ENCODE measurements at places on chromosomes 6 and 20.

DNA sequence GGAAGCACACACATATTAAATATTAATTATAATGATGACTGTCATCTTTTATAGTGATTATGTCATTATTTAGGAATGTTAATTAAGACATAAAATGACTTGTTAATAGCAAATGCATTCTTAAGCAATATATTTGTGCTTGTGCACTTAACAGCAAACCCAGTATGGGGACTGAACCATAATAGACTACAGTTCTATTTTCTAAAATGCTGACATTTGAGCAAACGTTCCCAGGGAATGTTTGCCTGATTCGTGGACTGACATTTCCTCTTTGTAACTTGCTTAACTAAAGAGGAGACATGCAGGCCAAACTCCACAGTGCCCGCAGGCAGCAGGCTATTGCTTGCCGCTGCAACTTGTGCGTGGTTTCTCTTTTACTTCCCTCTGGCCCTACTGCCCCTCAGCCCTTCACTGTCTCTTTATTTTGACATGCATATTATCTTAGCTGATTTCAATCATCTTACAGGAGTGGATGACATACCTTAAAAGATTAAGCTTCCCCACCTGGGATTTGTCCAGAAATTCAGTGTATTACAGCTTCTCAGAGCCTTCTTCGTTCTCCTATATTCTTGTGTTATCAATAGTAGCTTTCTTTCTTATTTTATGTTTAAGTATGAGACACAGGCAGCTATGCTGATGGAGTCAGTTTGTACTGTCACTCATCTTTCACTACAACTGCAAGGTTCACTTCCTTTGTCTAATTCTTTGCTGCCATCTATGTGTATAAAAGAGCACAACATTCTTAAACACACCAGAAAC is 141.5 kb downstream of the GMDS start:
- no peak for DNase-seq

DNA sequence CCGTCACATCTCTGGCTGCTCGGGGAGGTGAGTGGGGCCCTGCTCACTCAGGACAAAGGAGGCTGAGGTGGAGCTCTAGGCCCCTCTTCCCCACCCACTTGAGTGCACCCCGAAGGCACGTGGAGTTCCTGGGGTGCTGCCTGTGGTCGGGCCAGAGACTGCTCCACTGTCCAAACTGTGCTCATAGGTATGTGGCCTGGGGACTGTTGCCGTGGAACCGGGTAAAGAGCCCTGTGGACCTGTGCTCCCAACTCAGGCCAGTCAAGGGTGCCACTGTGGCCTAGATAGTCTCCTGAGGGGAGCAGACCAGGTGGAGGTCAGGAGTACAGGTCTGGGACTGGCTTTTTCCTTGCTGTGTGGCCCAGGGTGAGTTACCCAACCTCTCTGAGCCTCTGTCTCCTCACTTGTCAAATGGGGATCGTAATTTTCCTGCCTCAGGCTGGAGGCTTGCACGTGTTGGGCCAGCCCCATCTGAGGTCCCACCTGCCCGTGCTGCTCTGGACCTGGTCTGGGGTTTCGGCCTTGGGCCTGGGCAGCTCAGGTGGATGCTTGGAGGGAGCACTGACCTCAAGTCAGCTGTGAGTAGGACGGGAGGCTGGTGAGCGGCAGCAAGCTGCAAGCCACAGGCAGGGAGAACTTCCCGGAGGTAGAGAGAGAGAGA is 12.4 kb upstream of the NPBWR2 start:
- no peak for DNase-seq

GRCh38 chr6:80728830-80729229 is 622.4 kb downstream of the BCKDHB start:
- no peak for DNase-seq

- DNase-seq: no peak
These were observed 43.1 kb downstream of the JPH2 start for GRCh38 chr20:44143936-44144335.

DNA sequence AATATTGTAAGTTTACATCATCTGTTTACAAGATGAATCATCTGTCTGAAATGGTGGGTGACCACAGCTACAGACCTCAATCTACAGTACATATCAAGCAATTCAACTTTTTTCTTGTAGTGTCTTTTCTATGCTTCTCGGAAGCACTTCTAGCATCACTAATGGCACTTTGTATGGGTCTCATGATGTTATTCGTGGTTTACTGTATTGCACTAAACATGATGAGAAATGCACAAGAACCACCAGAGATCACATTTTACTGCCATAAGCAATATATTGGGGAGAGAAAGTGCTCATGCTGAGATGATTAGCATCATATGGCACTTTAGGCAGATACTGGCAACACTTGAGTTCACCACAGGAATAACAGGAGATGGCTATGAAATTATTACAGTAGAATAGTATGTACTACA is 15.4 kb upstream of the BTBD3 start:
- no peak for DNase-seq

- DNase-seq: no peak
These were observed 77.9 kb downstream of the PHF20 start for GRCh38 chr20:35849706-35850105.

- DNase-seq: no peak
These were observed 23.7 kb downstream of the CEP85L start for GRCh38 chr6:118627724-118628123.

GRCh38 chr6:18441251-18441979 is 54.3 kb downstream of the RNF144B start:
- no peak for DNase-seq

GRCh38 chr6:159908535-159908934 is 17.7 kb downstream of the MAS1 start:
- DNase-seq: no peak
